Activated CD4-positive, alpha-beta T cell treated with anti-CD3 and anti-CD28 coated beads for 4 hours (primary cell): ENCODE measurements at places on chromosomes 7 and 10.

DNA sequence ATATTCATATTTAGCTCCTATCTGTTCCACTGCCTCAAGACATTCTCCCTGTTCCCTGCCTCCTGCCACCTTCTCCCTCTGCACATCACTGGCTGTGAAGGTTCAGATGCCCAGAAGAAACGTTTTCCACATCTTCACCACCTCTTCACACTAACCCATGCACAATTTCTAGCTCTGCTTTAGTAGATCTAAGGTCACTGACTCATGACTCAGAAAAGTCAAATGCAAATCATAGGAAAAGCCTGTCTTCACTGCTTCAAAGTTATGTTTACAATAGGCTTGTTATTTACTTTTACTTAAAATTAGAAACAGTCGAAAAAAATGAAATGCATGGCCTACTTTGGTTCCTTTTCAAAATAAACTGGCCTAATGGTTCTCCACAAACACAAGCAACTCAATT is 2.5 kb downstream of the SCRN1 start:
- no peak for DNase-seq

- no peak for DNase-seq
Observed at GRCh38 chr7:158126661-158127060, 461.0 kb downstream of the PTPRN2 start.

GRCh38 chr10:67077376-67077775 is 151.5 kb downstream of the LRRTM3 start:
- DNase-seq: no peak

- DNase-seq: no peak
Observed at GRCh38 chr10:91034494-91035159, 113.7 kb upstream of the ANKRD1 start.

- no peak for DNase-seq
Observed at GRCh38 chr7:14817829-14818614, 84.5 kb downstream of the DGKB start.

DNA sequence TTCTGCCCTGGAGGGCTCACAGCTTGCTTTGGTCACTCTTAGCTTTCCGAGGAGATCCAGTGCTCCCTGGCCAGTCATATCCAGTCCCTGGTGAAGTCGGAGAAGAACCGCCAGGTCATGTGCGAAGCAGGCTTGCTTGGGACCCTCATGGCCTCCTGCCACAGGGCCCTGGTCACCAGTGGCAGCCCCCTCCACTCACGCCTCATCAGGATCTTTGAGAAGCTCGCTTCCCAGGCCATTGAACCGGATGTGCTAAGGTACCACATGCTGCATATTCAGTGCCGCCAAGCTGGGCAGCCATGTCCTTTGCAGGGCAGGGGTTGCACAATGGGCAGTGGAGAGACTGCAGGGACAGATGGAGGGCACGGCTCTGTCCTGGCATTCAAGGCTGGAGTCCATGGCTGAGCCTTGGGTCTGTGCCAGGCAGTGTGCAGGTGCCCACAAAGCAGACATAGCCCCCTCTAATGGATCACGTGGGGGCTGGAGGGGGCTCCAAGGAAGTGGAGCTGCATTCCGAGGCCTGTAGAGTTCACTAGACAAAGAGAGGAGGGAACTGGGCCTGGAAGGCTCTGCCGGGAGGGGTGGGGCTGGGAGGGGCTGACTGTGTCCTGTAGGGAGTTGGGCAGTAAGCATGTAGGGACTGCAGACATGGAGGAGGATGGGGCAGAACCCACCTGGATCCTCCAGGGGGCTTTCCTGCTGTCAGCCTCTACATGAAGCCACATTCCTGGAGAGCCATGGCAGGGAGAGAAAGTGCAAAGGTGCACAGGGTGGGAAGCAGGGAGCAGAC is 89.9 kb downstream of the WDFY4 start:
- no peak for DNase-seq

DNA sequence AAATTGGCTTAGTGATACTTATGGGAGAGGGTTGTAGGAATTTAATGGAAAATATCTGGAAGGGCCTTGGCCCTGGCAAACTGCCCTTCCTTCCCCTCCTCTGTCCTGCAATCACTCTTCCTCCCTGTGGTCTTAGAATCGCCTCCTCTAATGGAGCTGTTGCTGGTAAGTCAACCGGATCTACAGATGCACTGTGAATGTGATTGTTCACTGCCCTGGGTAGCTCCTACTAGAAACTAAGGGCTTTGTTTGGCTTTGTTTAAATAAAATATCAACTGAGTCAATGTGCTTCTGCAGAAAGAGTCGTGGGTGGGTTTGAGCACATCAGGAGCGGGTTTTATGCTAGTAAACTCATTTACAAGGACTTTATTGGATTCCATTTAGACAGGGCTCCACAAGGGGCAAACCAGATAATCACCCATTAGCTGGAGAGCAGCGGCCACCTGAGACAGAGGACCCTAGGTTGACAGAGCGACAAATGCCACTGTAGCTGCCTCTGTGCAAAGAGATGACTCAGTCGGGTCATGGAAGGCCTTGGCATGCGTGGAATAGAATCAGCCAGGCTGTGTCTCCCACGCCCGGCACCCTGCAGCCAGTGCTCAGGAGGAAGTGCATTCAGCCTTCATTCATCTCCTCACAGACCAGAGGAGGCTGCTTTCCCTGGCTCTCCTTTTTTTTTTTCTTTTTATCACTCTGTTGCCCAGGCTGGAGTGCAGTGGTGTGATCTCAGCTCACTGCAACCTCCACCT is 97.9 kb downstream of the GAD2 start:
- no peak for DNase-seq

GRCh38 chr10:61356354-61356753 is 96.8 kb downstream of the TMEM26 start:
- no peak for DNase-seq

- DNase-seq: no peak
Observed at GRCh38 chr7:151868396-151869108, 8.4 kb downstream of the PRKAG2 start.

DNA sequence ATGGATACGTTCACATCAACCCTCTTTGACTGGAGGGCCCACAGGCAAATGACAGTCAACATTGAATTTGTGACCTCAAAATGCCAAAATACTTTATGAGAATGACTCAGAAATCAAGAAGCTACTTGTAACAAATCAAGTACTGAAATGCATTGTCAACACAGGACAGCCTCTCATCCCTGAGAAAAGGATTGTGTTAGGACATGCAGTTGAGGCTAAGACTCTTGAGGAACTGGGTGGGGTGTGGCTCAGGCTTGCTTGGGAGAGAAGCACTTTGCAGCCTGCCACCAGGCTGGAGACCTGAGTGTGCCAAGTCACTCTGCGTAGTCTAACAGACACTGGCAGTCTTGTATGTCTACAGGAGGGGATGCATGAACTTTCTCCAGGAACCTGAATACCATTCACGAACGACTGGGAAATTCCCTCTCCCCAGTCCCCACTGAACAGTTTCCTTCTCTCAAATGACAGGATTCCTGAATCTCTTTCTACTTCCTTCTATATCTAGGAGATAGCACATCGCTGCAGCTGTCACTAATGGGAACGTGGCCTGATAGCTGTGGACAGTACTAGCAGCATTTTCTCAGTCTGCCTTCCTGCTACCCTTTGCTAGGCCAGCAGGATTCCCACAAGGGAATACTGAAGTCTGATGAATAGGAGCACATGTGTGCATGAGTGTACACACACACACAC is 3.3 kb upstream of the SMO start:
- DNase-seq: no peak

GRCh38 chr10:21402606-21403083 is 122.8 kb downstream of the SKIDA1 start:
- DNase-seq: no peak

GRCh38 chr10:24299578-24300260 is 90.8 kb downstream of the KIAA1217 start:
- no peak for DNase-seq

GRCh38 chr7:65475040-65475726 is 101.5 kb downstream of the ZNF92 start:
- DNase-seq: no peak

- no peak for DNase-seq
Observed at GRCh38 chr7:150323682-150324372, 482 bp upstream of the ACTR3C start.

DNA sequence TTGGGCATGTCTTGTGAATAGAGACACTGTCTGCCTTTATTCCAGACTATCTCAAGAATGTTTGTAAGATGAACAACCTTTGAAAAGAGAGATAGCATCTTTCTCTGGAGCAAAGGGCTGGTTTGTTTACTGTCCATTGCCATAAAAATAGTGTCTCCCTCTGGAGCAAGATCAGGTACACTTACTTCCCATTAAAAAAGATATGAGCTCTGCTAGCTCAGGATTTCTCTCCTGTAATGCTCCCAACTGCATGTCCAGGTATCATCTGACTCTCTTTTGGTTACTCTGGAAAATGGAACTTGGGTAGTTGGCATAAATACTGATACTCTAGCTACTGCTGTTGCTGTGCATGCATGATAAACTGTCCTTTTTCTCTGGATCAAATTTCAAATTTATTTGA is 381.1 kb downstream of the TFEC start:
- no peak for DNase-seq

DNA sequence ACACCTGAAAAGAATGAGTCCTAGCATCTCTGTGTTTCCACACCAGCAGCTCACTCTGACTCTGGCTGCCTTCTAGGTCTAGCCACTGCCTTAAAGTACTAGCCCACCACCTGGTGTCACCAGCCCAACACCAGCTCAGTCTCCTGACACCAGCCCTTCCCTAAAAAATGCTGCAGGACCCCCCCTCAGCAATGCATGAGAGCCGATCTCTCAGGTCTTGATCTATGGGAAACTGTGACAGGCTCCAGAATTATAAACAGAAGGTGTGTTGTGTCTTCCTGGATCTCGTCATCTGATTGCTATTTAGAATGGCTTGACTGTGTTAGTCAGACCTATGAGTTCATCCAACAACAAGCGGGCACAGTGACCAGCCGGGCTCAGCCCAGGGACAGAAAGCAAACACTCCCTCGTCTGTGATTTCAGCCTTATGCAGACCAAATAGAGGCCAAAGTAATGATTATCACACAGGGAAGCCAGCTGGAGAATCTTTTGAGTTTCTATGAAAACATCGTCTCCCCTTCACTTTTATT is 66.6 kb downstream of the CUBN start:
- DNase-seq: no peak

GRCh38 chr7:104604706-104605105 is 276.3 kb downstream of the LHFPL3 start:
- DNase-seq: no peak

DNA sequence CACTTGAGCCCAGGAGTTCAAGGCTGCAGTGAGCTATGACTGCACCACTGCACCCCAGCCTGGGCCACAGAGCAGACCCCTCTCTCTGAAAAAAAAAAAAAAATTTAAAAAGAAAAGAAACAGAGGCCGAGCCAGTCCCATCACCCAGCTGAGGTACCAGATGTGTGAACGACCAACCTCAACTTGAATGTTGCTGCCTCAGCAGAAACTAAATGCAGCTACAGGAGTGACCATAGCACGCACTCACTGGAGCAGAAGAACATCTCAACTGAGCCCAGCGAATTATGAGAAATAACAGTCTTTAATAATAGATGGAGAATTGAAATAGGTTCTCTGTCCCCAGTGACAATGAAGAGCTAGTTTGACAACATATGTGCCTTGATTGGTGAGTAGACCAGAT is 53.1 kb upstream of the ST8SIA6 start:
- no peak for DNase-seq

GRCh38 chr10:3503299-3503698 is 281.7 kb downstream of the KLF6 start:
- no peak for DNase-seq

DNA sequence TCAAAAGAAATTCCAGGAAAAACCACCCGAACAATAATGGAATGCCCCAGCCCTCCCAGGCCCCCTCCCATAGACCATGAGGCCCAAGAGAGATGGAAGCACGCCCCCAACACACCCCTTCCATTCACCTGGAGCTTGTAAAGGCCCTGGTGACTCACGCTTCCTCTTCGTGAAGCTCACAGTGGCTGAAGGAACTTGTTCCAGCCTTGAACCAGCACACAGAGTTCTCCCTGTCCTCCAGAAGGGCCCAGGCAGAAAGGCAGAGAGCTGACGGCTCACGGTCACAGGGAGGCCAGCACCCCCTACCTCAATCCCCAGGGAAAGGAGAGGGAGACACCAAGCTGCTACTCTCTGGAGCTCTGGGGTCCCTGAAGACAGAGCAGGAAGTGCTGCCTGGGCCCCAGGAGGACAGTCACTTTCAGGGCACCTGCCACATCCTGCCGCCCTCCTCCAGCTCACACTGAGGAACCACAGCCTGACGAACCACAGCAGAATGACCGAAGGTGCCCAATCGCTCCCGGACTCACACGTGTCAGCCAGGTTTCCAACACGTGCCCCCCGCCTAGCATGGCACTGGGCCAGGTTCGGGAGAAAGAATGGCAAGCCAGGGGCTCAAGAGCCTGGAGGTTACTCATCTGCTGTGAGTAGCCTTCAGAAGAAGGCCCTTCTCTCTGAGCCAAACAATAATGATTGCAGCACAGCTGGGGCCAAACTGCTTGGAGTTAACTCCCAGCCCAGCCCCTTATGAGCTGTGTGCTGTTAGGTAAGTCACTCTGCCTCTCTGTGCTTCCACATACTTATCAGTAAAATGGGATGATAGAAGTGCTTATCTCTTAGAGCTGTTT is 52.8 kb downstream of the DLG5 start:
- no peak for DNase-seq

DNA sequence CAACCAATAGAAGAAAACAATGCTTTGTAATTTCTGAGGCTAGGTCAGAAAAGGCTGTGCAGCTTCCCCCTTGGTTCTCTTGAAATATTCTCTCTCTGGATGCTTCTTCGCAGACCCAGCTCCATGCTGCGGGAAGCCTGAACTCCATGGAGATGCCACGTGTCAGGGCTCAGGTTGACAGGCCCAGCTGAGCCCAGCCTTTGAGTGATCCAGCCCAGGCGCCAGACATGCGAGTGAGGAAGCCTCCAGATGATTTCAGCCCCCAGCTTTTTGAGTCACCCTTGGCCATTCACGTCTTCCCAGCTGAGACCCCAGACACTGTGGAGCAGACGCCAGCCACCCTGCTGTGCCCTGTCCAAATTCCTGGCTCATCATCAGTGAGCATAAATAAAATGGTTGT is 378.4 kb upstream of the NRP1 start:
- DNase-seq: no peak

DNA sequence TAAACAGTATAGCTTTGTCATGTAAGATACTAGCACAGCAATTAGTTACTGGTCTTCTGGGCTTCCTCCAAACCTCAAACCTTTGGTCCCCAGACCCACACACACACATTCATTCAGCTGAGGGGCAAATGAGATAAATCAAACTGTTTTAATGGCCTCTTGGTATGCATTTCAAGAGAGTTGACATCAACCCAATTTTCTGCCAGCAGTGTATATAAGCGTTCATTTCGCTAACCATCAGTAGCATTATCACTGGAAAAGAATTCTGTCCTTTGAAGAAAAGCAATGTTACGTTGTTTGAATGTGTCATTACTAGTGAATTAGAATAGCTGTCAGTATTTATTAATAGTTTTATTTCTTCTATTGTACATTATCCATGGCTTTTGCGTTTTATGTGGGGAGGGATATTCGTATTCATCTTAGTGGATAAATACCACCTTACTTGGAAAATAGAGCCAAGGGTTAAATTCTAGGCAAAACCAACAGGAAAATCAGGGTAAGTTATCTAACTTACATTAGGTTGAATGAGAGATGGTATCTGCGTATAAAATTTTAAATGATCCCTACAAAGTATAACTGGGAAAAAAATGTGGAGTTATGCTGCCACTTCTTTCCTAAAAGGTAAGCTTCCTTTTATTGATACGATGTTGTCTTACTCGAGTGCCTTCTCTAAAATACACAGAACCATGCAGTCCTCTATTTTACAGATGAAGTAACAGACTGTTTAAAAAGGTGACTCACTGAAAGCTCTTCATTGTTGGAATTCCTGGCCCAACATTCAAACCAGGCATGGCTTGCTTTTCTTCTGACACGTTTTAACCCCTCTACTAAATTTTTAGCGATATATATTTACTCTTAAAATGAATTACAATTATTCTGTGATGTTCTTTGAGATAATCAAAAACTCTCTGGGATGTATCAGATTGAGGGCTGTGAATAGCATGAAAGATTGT is 2.0 kb upstream of the ZMYND11 start:
- DNase-seq: no peak
